ENCODE measurements at places on chromosomes 16 and 17.

DNA sequence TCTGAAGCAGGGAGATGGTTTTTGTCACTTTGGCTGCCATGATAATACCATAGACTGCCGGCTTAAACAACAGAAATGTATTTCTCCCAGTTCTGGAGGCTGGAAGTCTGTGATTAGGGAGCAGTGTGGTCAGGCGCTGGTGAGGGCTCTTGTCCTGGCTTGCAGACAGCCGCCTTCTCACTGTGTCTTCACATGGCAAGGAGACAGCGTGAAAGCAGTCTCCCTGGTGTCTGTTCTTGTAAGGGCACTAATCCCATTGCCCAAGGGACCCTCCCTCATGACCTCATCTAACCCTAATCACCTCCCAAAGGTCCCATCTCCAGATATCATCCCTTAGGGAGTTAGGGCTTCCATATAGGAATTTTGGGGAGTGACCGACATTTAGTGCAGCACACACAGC lies 167.0 kb downstream of the ENGASE start:
- DNase-seq, result no peak

DNA sequence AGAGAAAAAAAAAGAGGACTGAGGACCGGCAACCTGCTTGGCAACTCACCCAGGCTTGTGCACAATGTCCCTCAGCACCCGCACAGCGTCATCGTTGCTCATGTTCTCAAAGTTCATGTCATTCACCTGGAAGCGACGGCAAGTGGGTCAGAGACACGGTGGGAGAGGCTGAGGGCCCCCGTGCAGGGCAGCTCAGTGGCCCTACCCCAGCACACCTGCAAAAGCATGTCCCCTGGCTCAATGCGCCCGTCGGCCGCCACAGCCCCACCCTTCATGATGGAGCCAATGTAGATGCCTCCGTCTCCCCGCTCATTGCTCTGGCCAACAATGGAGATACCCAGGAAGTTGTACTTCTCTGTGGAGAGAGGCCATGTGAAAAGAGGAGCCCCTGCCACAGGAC lies 5.4 kb downstream of the DVL2 start:
- DNase-seq, result no peak

DNA sequence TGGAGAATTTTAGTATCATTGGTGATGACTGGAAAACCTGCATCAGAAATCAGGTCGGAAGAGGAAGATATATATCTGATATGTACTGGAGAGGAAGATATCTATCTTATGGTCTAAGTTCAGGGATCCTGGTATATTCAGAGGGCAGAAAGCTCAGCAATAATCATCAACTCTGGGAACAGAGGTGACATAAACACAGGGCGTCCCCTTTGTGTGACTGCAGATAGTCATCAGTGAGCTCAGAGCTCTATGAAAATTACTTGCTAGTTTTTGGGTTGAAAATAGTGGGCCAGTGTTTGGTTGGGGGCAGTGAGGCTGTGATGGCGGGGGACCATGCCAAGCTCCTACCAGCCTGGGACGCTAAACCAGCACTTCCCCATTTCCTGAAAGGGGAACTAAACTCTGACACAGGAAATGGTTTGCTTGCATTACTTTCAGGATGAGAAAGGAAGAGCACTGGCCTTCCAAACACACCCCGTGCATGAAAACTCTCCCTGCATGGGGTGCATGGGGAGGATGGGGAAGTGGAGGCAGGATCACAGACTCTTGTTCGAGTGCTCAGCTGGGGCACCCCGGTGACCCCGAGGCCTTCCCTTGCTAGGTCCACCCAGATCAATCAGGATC lies 15.8 kb downstream of the NOD2 start:
- peak; percentile 24 for DNase-seq

- no peak for DNase-seq
Observed at GRCh38 chr17:34472363-34472762, 107.0 kb upstream of the TMEM132E start.

DNA sequence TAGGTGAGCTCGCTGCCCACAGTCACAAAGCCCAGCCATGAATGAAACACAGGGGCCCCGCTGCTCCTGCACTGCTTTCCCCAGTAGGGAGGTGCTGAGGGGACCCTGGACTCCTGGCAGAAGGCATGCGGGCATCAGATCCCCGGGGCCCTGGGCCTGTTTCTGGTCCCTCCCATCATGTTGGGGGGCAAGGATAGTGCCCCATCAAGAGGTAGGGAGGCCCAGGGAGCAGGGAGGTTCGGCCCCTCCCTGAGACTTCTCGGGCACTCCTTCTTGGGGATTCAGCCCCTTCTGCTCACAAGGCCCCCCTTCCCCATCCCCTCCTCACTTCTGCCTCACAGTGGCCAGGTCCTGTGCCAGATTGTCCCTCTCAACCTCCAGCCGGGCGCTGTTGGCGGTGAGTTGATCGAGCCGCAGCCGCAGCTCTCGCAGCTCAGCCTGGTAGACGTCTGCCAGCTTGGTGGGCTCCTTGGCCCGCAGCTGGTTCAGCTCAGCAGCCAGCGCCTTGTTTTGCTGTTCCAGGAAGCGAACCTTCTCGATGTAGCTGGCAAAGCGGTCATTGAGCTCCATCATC lies 515 bp downstream of the GFAP start:
- no peak for DNase-seq

GRCh38 chr16:50254072-50254471 lies 12.3 kb upstream of the ADCY7 start:
- DNase-seq, result no peak

GRCh38 chr17:901964-902363 lies 77.6 kb downstream of the NXN start:
- no peak for DNase-seq

- no peak for DNase-seq
Observed at GRCh38 chr16:13856398-13856797, 63.6 kb upstream of the ERCC4 start.

GRCh38 chr17:46983782-46984181 lies 4.7 kb upstream of the RPRML start:
- no peak for DNase-seq

GRCh38 chr17:13417381-13417950 lies 184.3 kb downstream of the HS3ST3A1 start:
- DNase-seq, result no peak

DNA sequence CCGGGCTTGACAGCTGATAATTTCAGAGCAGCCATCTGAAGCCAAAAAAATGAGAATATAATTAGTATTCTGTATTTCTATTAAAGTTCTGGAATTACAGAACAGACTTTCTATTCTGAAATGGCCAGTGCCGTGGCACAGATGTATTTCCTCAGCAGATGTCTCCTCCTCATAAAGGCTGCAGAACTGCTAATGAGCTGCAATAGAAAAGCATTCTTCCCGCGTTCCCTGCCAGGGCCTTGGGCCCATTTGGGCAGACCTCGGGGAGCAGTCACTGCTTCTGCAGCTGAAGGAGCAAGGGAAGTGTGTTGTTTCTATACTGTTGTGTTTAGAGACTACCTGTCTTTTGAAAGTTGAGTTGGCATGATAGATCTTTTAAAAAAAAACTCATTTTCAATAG lies 152.6 kb upstream of the CACNG5 start:
- no peak for DNase-seq

DNA sequence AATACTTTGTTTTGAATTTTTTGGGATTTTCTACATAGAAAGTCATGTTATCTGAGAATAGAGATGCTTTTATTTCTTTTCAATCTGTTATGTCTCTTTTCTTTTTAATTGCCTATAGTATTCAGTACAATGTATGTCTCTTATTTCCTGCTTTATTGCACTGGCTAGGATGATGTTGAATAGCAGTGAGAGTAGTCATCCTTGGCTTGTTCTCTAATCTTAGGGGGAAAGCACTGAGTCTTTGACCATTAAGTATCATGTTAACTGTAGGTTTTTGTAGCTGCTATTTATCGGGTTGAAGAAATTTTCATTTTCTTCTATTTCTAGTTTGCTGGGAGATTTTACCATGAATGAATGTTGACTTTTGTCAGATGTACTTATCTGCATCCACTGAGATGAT lies 10.0 kb upstream of the ABCA3 start:
- DNase-seq, result no peak
